ENCODE measurements at places on chromosomes 12 and 14. TPM values are rescaled to one million over a fixed set of nuclear protein-coding genes. Genes with fewer than 3 reads are reported as not detected.

GPR84 gene
- total RNA-seq, result 0.79 TPM

TTC7B gene
- total RNA-seq, result 15.9 TPM

LMNTD1 gene
- total RNA-seq, result 1.2 TPM

REC8 gene
- total RNA-seq, result 3.6 TPM

P2RX7 gene
- 4.2 TPM for total RNA-seq

CCDC175 gene
- total RNA-seq, result not detected

FAM186B gene
- 0.59 TPM for total RNA-seq

TRPV4 gene
- 4.2 TPM for total RNA-seq

XPOT gene
- total RNA-seq, result 48.0 TPM

LYZ gene
- 148 TPM for total RNA-seq

GPN3 gene
- 15.4 TPM for total RNA-seq

IAPP gene
- total RNA-seq, result not detected

BDKRB1 gene
- total RNA-seq, result 0.20 TPM

PCED1B gene
- 0.49 TPM for total RNA-seq

CFAP251 gene
- 2.2 TPM for total RNA-seq

SYNE3 gene
- total RNA-seq, result 13.9 TPM

CHURC1 gene
- total RNA-seq, result 42.1 TPM

CLEC14A gene
- 15.0 TPM for total RNA-seq

C12orf60 gene
- 1.4 TPM for total RNA-seq

CLEC2D gene
- 6.0 TPM for total RNA-seq

GRCh38 chr12:65300679-65301349 is 22.3 kb downstream of the MSRB3 start:
- no peak for DNase-seq

GRCh38 chr14:86196471-86196870 is 666.5 kb downstream of the FLRT2 start:
- no peak for DNase-seq

GRCh38 chr12:10184261-10184843 is 5.5 kb downstream of the TMEM52B start:
- DNase-seq, result peak; percentile 12

GRCh38 chr12:113298861-113299545 is 35.9 kb downstream of the SLC8B1 start:
- no peak for DNase-seq

DNA sequence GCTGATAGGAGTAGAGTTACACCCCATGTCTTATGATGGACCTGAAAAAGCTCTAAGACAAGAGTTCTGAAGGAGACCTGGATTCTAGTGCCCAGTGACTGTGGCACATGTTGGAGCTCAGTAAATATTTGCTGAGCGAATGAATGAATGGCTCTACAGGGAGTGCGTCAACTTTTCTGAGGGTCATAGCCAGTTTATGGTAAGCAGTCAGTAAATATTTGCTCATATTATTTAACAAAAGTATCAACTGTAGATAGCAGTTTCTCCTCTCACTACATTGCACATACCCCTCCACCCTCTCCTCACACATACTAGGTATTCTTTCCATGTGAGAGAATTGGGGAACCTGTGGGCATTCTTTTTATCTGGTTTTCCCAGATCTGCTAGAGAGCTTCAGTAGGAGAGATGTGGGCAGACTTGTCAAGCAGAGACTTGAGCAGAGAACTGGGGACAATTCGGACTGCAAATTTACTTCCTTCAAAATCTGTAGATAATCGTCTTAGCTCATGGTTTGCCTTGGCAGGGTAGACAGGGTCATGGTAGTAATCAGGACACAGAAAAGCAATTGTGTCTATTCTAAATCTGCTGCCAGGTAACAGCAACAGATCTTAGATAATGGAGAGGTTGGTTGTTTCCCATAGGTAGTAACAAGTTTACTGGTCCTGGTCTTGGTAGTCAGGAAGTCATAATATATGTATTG is 5.7 kb downstream of the SLC4A8 start:
- DNase-seq, result no peak

DNA sequence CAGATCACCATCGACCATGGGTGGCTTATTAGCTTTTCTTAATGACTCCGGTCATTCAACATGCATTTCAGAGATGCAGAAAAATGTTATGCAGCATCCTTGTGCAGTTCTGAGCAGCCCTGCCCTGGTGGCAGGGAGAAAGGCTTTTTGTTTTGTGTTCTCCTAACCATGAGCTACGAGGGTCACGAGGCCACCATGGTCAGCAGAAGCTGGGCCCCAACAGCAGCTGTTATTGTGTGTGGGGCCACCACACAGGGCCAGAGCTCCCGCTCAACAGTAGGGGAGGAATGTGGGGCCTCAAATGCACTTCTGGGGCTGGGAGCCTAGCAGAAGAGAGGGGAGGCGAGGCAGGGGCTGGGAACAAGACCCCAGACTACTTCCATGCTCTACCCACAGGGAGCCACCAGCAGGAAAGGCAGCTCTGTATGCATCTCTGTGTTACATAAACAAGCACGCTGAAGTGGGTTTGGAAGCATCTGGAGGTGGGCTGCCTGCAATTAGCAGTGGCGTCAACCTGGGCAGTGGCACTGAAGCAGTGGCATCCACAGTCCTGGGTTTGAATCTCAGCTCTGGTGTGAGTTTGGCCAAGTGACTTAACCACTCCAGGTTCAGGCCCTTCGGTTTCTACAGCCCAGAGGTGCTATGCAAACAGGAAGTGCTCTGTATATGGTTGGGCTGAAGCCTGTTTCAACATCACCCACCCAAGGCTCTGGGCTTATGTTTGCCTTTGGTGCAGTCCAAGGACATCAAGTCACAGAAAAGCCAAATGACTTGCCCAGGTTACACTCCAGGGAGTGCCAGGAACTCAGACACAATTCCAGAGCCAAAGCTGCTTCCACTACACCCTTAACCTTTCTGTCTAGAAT is 16.3 kb downstream of the GLTP start:
- DNase-seq, result no peak

- DNase-seq, result peak; percentile 85
Observed at GRCh38 chr12:93569656-93570551, 2.6 kb upstream of the SOCS2 start.

GRCh38 chr12:10847744-10848143 is 1.5 kb downstream of the PRR4 start:
- DNase-seq, result no peak

DNA sequence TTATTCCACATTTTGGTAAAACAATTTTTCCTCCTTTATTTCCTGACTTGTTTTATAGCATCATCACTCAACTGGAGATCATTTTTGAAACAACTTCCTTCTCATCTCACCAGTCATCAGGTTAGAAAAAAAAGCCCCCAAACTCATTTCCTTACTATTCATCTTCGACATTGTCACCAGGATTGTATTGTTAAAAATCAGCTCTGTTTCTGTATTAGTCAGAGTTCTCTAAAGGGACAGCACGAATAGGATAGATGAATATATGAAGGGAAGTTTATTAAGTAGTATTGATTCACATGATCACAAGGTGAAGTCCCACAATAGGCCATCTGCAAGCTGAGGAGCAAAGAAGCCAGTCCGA is 392.6 kb downstream of the FUT8 start:
- DNase-seq, result no peak

DNA sequence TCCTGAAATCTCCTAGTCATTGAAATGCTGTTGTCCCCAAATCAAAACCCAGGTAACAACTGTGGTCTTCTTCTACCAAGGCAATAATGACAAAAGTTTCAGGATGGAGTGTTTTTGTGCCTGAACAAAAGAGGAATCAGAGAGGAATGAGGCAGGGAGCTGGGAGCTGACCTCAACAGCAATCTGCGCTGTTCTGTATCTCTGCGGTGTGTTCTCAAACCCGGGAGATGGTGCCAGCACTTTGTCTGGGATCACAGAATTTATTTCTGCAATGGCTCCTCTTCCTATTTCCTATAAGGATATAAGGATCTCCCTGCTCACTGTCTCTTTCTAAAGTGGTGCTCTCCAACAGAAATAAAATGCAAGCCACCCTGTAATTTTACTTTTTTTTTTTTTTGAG is 449 bp upstream of the GLT8D2 start:
- no peak for DNase-seq

DNA sequence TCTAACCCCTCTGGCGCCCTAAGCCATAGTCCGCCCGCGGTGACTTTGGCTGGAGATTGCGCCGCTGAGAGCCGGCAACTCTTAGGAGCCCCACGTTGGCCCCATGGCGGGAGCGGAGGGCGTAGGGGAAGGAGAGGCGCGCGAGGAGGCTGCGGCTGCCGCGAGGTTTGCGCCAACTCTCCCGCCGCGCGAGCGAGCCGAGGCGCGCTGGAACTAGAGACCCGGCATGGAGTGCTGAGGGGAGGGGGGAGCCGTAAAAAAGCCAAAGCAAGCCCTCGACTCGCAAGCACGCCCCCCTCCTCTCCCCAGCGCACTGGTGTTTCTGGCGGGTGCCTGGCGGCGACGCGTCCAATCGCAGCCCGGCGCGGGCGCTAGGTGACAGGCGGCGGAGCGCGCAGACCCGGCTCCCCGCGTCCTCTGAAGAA is at the start of gene SYT10:
Gene SYT10, minus strand, starts transcription at position 233 of the 425 bp plus-strand sequence. CDS start 297 bp downstream, outside the sequence.
- DNase-seq, result no peak

- DNase-seq, result no peak
Observed at GRCh38 chr12:67633708-67634107, 14.8 kb upstream of the DYRK2 start.

DNA sequence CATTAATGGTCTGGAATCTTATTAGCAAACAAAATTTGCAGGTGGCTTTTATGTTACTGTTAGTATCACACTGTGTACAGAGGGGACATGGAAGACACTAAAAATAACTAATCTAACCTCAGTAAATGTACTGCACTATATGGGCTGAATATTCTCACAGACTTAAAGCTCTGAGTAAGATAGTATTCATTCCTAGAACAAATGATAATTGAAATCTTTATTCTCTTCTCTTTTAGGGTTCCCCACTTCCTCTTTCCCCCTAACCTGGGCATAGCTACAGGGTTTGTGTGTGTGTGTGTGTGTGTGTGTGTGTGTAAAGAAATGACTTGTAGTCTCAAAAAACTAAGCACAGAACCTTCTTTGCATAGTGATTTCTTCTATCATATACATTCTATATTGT is 21.4 kb upstream of the HECTD1 start:
- DNase-seq, result no peak

- DNase-seq, result no peak
Observed at GRCh38 chr12:11716794-11717518, 67.5 kb downstream of the ETV6 start.

GRCh38 chr14:43418324-43418723 is 1088.8 kb downstream of the FSCB start:
- no peak for DNase-seq

DNA sequence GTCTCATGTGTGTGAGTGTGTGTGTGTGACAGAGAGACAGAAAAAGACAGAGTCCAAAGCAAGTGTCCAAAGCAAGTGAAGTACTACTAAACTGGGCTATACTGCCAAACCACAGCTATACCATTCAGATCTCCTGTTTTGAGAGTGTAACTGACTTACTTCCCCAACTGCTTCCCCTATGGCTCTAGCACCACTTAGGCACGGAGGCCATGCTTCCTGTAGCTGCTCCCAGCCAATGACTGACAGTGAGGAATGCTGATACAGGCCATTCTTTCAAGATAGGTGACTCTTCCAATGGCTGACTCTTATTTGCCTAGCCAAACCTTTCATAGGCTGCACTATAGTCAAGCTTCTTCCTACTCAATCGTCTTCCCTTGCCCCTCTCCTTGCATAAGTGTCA is 393.2 kb downstream of the BCAT1 start:
- DNase-seq, result no peak

GRCh38 chr14:71885301-71885700 is 46.9 kb upstream of the RGS6 start:
- no peak for DNase-seq

- DNase-seq, result no peak
Observed at GRCh38 chr12:12718853-12719252, 1.7 kb downstream of the CDKN1B start.

DNA sequence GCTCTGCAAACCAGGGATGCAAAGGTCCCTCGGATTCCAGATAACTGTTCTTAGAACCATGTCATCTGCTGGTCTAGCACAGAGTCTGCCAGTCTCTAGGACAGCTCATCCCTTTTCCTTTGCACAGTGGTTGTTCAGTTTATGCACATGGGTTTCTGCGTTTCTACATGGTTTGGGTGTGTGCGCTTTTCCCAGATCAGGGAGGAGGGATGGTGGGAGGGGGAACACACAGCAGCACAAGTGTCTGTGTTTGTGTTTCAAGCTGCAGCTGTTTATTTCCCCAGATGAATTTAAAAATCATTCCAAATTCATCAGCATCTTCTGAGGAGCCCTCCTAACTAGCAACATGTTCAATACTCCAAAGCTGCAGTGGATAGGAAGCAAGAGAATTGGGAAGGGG is 45.4 kb downstream of the ANO2 start:
- no peak for DNase-seq

GRCh38 chr12:24796876-24797275 is 152.0 kb downstream of the BCAT1 start:
- no peak for DNase-seq

- DNase-seq, result no peak
Observed at GRCh38 chr14:90287791-90288190, 31.4 kb downstream of the PSMC1 start.

GRCh38 chr14:63737582-63738006 is 9.7 kb upstream of the SGPP1 start:
- no peak for DNase-seq

DNA sequence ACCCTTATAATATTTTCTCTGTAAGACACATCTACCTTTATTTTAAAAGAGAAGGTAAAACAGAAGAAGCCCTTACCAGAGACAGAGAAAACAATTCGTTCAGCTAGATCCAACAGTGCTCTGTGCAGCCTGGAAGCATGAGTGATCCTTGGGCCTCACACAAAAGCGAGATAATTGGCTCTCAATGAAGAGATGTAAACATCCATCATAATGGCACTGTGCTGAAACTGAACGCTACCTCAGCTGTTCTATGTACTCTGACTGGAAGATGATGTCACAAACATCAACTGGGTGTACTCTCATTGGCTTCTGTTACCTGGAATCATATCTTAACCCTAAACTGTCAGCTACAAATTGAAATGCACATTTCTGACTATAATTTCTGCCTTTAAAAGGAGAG is at the start of gene MGAT4C:
Gene MGAT4C, minus strand, starts transcription at position 229 of the 400 bp plus-strand sequence.
- no peak for DNase-seq

DNA sequence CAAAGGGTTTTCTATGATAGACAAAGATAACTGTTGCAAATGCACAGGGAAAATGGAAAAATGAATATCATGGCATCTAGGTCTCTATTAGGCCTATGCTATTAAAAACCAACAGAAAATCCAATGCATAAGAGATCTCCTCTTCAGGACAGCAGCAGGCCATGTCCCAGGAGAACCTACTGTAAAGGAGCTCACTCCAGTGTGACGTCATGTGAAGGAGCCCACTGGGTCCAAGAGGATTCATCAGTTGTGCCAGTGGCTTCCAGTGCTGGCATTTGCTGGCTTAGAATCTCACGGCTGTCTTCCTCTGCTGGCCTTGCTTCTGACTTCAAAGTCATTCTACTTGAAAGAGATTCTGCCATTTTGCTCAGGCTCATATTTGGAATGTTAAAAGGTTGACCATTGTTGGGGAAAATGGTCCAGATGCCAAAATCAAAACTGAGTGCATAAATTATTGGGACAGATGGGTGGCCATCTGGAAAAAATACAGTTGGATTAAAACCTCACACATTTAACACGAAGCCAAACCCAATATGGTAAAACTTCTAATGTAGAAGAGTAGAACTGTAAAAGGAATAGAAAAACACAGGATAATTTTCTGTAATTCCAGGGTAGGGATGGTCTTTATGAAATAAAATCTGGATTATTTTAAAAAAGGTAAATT is 75.4 kb upstream of the ARID2 start:
- DNase-seq, result no peak
